Mammary epithelial cell (primary cell): ENCODE measurements at places on chromosomes 6 and 20. TPM values are rescaled to one million over a fixed set of nuclear protein-coding genes. Genes with fewer than 3 reads are reported as not detected.

Gene RCAN2
- total RNA-seq: not detected in 2 replicates

Gene TFAP2C
- 20.0 TPM for total RNA-seq

DNA sequence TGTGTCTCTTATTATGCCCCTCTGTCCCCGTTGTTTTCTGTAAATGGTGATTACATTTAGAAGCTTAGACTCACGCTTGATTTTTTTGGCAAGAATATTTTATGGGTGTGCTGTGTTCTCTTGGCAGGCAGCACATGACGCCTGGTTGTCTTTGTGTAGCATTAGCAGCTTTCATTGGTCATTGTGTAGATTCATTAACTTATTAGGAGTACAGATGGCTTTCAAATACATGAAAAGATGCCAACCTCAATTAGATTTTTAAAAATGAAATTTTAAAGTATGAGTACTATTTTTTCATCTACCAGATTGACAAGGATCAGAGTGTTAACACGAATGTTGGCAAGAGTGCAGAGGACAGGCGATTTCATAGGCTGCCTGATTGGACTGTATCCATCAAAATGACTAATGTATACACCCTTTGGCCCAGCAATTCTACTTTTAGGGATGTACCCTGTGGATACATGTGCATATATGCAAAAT, 15.2 kb downstream of the COX4I2 start:
- no peak for DNase-seq

DNA sequence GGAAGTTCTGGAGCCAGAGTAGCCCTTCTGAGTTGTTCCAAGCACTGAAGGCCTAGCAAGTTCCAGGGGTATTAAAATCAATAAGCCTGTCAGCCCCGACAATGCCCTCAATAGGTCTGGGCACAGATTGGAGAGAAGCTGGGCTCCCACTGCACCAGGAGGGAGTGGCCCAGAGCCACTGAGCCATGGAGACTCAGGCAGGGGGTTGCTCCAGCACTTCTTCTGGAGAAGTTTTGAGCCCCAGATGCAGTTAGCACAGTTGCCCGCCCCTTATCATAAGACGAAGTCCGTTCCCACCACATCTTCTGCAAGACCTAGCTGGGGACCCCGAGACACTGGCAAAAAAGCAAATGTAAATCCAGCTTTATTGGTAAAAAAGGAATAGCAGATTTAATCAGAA, 13.0 kb downstream of the DEFB132 start:
- no peak for DNase-seq

DNA sequence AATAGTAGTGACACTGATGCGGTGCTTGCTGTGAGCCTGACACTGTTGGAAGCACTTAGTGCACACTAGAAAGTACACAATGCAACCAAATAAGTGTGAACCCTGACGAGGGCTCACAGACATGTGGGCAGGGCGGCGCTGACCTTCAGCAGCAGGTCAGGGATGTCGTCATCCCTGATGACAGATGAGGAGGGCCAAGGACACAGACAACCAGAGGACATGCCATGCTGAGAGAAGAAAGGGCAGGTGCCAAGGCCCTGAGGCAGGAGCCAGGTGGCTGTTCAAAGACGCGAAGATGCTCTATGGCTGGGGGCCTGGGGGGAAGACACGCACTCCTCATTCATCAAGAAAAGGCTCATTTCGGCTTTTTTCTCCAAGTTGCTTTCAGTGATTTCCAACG, 176.4 kb upstream of the CST7 start:
- DNase-seq: no peak
